ENCODE measurements at places on chromosomes 6 and 20. TPM values are rescaled to one million over a fixed set of nuclear protein-coding genes. Genes with fewer than 3 reads are reported as not detected.

MUC22 gene
- total RNA-seq, result not detected

BPIFB2 gene
- total RNA-seq, result not detected

LINC00237 gene
- total RNA-seq, result not detected

ASIP gene
- not detected for total RNA-seq

DCDC2 gene
- total RNA-seq, result 0.13 TPM

FOXA2 gene
- total RNA-seq, result 0.59 TPM

LY6G6C gene
- total RNA-seq, result 0.28 TPM

DNA sequence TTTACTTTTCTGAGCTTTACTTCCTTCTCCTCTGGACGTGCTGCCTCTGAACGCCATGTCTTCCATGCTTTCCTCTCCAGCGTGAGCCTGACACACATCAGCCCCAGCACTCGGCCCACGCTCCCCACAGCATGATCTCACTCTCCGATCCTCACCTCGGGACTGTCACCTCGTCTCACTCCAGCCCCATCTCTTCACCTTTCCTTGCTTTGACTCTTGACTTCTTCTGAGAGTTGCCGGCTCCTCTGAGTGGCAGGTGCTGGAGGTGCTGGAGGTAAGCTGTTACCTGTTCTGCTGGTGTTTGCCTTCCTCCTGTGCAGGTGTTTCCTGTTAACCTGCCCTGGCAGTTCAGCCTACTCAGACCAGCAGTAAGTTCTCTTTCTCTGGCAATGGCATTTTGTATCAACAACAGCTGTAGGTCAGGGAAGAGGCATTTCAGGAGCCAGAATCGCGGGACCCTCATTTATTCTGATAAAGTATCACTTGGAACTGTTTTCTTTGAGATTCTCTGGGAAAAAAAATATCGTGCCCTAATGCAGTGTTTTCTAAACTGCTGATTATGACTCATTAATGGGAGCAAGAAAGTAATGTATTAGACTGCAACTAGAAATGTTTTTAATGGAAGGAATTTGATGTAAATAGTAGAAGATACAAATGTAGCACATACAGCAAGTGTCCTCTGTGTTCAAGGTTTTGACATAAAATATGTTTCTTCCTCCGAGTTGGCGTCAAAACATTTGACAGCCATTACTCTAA is 106.5 kb downstream of the ARID1B start:
- H3K4me1 ChIP-seq, result peaks cover 35% of the 10 kb centered on the region
- H3K27ac ChIP-seq, result peak overlapping the region; percentile 7
- DNase-seq, result no peak
- no peak overlapping the region for H3K4me3 ChIP-seq
- H3K27me3 ChIP-seq, result peaks cover 4% of the 10 kb centered on the region

DNA sequence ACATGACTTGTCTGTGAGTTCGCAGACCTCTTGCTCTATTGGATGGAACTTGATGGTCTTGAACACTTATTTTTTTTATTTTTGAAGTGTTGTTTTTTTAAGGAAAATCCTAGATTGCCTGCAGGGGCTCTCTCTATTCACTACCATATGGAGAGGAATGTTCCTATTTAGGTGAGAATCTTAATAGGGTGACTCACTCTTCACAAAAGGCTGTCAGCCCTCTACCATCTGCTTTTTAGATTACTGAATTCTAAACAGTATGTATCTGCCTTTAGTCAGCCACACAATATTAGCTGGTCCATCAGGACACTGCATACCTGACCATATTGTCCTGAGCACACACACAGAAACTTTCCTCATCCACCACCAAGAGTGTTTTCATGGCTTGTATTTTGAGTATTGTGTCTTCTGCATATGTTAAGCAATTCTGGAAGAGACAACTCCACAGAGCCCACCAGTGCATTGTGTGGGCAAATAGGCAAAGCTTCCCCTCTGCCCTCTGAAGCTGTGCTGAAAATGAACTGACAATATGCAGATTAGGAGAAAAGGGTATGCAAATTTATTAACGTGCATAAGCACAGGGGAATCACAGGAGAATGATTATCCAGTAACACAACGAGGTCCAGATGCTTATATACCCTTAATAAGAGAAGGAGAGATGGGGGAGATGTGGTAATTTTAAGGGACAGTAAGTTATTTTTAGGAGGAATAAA is 6.6 kb upstream of the BTBD9 start:
- no peaks in the 10 kb centered on the region for H3K4me1 ChIP-seq
- H3K27me3 ChIP-seq, result peaks cover 1% of the 10 kb centered on the region
- no peak overlapping the region for H3K4me3 ChIP-seq
- H3K27ac ChIP-seq, result no peak overlapping the region
- H3K36me3 ChIP-seq, result no peaks in the 10 kb centered on the region
- DNase-seq, result no peak

- H3K27me3 ChIP-seq, result peaks cover 4% of the 10 kb centered on the region
- DNase-seq, result no peak
- peaks cover 9% of the 10 kb centered on the region for H3K36me3 ChIP-seq
- H3K4me1 ChIP-seq, result peaks cover 40% of the 10 kb centered on the region
Observed at GRCh38 chr6:41555326-41556300, 9.4 kb downstream of the FOXP4 start.

GRCh38 chr20:62117362-62117646 is 5.0 kb upstream of the LSM14B start:
- H3K36me3 ChIP-seq, result peaks cover 3% of the 10 kb centered on the region
- peaks cover 6% of the 10 kb centered on the region for H3K27me3 ChIP-seq
- no peak overlapping the region for H3K27ac ChIP-seq
- no peak overlapping the region for H3K4me3 ChIP-seq
- peaks cover 2% of the 10 kb centered on the region for H3K4me1 ChIP-seq
- no peak for DNase-seq

DNA sequence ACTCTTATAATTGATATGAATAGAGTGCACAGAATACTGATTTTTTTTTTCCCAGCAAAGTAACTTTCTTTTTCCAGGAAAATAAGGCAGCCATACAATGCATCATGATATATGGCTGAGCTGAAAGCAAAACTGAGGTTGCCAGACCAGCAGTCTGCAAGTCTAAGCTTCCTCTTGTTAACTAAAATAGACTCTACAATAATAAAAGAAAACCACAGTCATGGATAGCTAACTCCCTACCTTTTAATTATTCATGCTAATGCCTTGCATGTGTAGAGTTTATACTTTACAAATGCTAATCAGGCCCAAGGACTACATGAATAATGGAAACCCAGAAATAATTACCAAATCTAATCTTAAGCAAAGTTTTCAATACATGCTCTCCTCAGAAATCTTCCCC is 47.4 kb downstream of the MAP7 start:
- no peaks in the 10 kb centered on the region for H3K36me3 ChIP-seq
- H3K27me3 ChIP-seq, result no peaks in the 10 kb centered on the region
- DNase-seq, result no peak
- H3K4me1 ChIP-seq, result peaks cover 21% of the 10 kb centered on the region

DNA sequence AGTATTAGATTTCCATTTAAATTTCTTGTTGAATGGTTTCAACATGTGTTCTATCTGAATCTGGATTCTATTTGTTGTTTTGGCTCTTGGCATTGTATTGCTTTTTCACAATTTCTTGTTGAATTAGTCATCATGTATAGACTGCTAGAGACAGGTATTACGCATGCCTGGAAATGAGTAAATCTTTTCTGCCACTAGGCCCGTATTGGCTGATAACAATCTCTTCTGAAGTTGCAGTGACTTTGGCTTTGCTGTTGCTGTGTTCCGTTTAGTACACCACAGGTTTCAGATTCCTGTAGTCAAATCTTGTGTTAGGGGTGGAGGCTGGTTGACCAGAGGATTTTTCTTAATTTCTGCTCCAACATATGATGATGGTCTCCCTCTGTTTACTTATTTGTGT is 1339.4 kb downstream of the GRIK2 start:
- H3K27me3 ChIP-seq, result no peaks in the 10 kb centered on the region
- no peak overlapping the region for H3K27ac ChIP-seq
- H3K4me1 ChIP-seq, result no peaks in the 10 kb centered on the region

DNA sequence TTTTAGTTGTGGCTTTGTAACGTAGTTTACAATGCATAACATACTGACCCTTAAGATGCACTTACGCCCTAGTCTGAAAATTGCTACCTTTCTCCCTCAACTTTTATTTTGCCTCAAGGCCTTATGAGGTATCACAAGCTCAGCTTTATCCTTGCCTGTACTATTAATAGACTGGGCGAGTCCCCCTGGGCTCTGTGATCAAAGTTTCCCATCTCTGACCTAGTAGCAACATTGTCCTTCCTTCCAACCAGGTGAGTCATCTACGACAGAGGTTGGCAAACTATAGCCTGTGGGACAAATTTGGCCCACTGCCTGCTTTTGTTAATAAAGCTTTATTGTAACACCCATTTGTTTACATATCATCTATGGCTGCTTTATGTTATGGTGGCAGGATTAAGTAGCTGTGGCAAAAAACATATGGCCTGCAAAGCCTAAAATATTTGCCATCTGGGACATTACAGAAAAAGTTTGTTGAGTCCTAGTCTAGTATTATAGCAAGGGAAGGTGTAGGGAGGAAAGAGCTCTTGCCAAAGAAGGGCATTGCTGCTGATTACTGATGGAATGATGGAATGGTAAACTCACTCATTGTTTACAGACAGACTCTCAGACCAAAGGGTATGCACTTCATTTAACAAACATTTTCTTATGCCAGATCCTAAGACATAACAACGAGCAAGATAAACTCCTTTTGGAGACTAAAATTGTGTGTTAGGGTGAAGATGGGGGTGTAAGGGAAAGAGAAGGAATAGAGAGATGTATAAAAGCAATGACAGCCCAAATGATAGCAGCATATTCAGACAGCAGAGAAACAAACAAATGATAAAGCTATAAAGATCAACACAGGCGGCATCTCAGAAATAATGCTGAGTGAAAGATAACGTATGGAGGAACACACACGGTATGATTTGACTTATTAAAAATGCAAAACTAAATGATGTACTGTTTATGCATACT is 74.2 kb downstream of the SLC22A23 start:
- H3K4me3 ChIP-seq, result no peak overlapping the region
- H3K4me1 ChIP-seq, result peaks cover 16% of the 10 kb centered on the region
- H3K27ac ChIP-seq, result no peak overlapping the region
- peaks cover 4% of the 10 kb centered on the region for H3K27me3 ChIP-seq
- DNase-seq, result no peak
- H3K36me3 ChIP-seq, result peaks cover 4% of the 10 kb centered on the region

- peaks cover 28% of the 10 kb centered on the region for H3K4me1 ChIP-seq
- peaks cover 6% of the 10 kb centered on the region for H3K27me3 ChIP-seq
- H3K4me3 ChIP-seq, result no peak overlapping the region
- DNase-seq, result no peak
Observed at GRCh38 chr6:6699741-6700367, 111.3 kb downstream of the LY86 start.

- H3K27me3 ChIP-seq, result no peaks in the 10 kb centered on the region
- no peak overlapping the region for H3K4me3 ChIP-seq
- H3K36me3 ChIP-seq, result no peaks in the 10 kb centered on the region
- no peak overlapping the region for H3K27ac ChIP-seq
- H3K4me1 ChIP-seq, result no peaks in the 10 kb centered on the region
Observed at GRCh38 chr6:115582386-115582785, 478.3 kb downstream of the FRK start.

GRCh38 chr20:32583581-32584070 is 1.5 kb downstream of the NOL4L start:
- no peak overlapping the region for H3K27ac ChIP-seq
- H3K4me1 ChIP-seq, result peaks cover 9% of the 10 kb centered on the region
- no peak overlapping the region for H3K4me3 ChIP-seq
- H3K36me3 ChIP-seq, result no peaks in the 10 kb centered on the region
- H3K27me3 ChIP-seq, result peaks cover 26% of the 10 kb centered on the region

- no peak overlapping the region for H3K4me3 ChIP-seq
- no peaks in the 10 kb centered on the region for H3K36me3 ChIP-seq
- no peak for DNase-seq
- H3K4me1 ChIP-seq, result peaks cover 14% of the 10 kb centered on the region
- no peaks in the 10 kb centered on the region for H3K27me3 ChIP-seq
Observed at GRCh38 chr6:74610352-74610751, 595.5 kb downstream of the COL12A1 start.

- no peak overlapping the region for H3K27ac ChIP-seq
- peaks cover 4% of the 10 kb centered on the region for H3K36me3 ChIP-seq
- H3K4me1 ChIP-seq, result peaks cover 3% of the 10 kb centered on the region
- H3K27me3 ChIP-seq, result no peaks in the 10 kb centered on the region
Observed at GRCh38 chr6:12119085-12119588, 107.0 kb downstream of the HIVEP1 start.

DNA sequence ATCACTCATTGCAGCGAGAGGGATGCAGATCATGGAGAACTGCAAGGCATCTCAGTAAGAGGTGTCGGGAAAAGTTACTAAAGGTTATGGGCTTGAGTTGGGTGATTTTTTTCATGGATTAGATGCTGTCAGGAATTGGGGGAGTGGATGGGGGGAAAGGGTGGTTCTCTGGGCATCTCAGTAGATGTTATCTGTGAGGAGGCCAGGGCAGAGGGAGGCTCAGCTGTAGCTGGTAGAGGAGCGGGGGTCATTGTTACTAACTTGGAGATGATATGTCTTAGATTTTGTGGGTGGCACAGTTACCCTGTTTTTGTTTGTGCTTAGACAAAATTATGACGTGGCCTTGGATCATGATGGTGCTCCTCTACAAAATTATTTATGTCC is 2.6 kb upstream of the PCMTD2 start:
- no peak overlapping the region for H3K4me3 ChIP-seq
- H3K4me1 ChIP-seq, result peaks cover 23% of the 10 kb centered on the region
- H3K27ac ChIP-seq, result no peak overlapping the region
- H3K27me3 ChIP-seq, result peaks cover 6% of the 10 kb centered on the region

GRCh38 chr6:29516108-29516507 is 28.4 kb upstream of the MAS1L start:
- peaks cover 7% of the 10 kb centered on the region for H3K4me1 ChIP-seq
- no peak for DNase-seq
- peaks cover 4% of the 10 kb centered on the region for H3K27me3 ChIP-seq
- H3K36me3 ChIP-seq, result no peaks in the 10 kb centered on the region
- H3K27ac ChIP-seq, result no peak overlapping the region
- no peak overlapping the region for H3K4me3 ChIP-seq

DNA sequence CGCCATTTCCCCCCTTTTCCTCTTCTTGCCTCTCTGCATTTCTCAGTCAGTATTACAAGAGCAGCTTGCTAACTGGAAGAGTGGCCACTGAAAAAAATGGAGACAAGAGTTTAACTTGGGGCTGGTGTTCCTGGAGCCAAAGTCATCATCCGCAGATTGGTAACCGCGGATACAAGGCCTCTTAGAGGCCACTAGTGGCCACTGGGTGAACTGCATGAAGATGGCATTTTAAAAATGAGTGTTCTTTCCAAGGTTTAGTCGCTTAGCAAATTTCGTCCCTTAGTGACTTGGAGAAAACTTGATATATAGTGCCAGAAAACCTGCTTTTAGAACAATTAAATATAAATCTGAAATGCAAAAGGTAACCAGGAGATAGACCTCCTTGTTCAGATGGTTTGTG is 4.8 kb downstream of the F13A1 start:
- H3K27ac ChIP-seq, result no peak overlapping the region
- peaks cover 24% of the 10 kb centered on the region for H3K4me1 ChIP-seq
- H3K36me3 ChIP-seq, result no peaks in the 10 kb centered on the region
- peak; percentile 52 for DNase-seq
- peaks cover 6% of the 10 kb centered on the region for H3K27me3 ChIP-seq

DNA sequence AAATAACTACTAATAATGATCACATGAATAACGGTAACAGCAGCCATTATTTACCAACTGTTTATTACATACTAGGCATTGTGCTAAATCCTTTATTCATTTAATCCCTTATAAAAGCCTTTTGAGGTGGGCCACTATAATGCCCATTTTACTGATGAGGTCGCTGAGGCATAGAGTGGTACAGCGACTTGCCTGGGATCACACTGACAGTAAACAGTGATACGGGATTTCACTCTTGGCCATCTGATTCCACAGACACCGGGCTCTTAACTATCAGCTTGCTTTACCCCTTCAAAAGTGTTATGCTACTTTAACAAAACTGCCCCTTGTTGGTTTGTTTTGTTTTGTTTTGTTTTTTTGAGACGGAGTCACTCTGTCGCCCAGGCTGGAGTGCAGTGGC is 2.2 kb upstream of the RAB22A start:
- DNase-seq, result no peak
- peaks cover 51% of the 10 kb centered on the region for H3K4me1 ChIP-seq
- H3K27me3 ChIP-seq, result peaks cover 6% of the 10 kb centered on the region
- H3K27ac ChIP-seq, result no peak overlapping the region

Measured in endothelial cell (in vitro differentiated cells).